ENCODE measurements at places on chromosomes 1 and 21.

DNA sequence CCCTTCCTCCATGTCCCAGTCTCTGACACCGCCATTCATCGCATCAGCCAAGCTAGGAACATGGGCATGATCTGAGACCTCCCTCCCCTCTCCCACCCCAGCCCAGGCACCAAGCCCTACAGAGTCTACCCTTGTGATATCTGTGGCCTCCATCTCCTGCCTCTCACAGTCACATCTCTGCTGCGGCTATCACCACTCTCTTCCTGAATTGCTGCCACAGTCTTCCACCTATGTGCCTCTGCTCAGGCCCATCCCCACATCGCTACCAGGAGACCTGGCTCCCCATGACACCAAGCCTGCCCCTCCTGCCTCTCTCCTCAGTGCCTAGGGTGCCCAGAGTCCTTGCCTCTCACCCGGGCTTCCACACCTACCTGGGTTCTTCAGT lies 82.7 kb upstream of the BCAR3 start:
- DNase-seq = no peak

GRCh38 chr1:51425955-51426354 lies 93.1 kb downstream of the EPS15 start:
- no peak for DNase-seq

DNA sequence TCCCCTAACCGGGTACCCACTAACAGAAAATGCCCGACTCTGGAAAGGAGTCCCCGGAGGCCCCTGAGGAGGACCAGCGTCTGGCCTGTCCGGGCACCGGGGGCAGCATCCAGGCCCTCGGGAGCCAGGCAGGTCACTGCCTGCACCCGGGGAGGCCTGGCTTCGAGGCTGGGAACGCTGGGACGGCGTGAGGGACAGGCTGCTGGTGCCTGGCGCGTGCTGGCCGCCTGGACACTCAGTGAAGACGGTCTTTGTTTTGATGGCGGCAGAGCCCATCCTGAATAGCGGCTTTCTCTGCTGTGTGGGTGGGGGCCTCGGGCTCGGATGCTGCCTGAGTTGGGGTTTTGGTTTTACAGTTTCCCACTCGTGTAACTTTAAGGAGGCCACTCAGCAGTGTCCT lies 37.6 kb downstream of the PRKCZ start:
- DNase-seq = no peak

DNA sequence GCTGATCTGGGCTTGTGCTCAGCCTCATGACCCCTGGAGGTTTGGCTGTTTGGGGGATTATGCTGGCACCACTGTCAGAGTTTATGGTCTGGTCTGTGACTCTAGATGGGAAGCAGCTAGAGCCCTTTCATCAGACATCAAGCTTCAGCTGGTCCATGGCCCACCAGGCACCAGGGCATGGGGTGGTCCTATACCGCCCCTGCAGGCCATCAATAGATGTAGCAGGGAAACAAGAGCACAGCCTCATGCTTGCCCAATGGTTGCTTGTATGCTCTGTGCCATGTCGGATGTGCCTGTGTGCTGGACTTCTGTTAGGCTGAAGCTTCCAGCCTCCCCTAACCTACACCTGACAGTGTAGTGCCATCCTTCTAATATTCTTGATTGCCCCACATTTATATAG lies 71.1 kb upstream of the CD34 start:
- no peak for DNase-seq

- DNase-seq = no peak
Measured at GRCh38 chr1:246151796-246152434, 355.2 kb downstream of the SMYD3 start.

DNA sequence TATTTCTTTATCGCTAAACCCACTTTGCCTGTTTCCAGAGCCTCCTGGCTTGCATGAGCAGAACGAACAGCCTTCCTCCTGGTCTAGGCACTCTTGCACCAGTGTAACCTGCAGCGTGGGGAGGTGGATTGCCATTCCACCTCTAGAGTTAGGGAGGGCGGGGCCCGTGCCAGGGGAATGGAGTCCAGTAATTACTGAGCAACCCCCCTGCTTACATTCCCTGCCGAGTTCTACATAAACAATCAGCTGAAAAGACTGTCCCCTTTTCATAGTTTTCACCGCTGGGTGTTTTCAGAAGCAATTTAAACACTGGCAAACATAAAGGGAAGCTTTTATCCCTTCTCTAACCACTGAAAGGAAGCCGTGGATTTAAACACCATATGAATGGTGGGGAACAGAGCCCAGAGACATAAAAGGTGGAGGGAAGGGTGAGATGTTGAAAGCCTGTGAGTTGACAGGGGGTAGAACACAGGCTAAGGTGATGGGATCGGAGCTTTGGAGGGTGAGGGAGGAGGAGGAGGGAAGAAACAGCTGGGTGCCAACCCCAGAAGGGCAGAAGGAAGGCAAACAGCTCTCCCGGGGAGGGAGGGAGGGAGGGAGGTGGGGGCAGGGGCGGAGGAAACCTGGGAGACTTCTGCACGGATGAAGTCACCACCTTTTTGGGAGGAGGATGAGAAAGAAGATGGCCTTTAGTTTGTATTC lies 68.0 kb upstream of the WDR26 start:
- DNase-seq = no peak

DNA sequence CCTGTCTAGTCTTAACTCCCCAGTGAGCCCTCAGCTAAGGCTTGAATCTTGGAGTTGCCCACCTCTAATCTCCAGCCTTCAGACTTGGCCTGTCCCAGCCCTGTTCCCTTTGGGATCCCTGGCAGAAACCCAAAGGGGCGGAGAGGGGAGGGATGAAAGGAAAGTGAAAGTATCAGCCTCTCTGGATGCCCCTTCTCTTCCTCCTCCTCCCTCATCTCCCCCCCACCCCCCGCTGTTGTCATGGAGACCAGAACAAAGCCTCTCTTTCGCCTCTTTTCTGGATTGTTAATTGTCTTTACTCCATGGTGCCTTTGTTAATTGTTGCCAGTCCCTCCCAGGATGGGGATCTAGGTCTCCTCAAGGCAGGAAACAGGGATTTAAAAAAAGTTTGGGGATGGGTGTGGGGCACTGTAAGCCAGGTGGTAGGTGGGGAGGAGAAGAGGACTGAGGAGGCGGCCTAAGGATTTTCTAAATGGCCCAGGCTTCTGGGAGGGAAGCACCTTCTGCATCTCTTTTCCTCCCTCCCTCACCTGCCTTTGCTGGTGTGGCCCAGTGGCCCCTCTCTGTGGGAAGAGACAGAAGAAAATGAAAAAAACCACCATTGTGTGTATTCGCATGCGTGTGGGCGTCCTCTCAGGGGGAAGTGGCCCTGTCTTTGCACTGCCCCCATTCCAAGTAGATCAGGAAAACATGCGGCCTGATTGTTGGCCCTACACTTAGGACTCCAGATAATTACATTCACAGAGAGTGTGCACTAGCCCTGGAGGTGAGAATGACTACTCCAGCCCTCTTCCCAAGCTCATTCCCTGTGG lies 7.5 kb upstream of the SOX13 start:
- peak; percentile 11 for DNase-seq

GRCh38 chr1:17012775-17013490 lies 1.2 kb upstream of the ATP13A2 start:
- no peak for DNase-seq

DNA sequence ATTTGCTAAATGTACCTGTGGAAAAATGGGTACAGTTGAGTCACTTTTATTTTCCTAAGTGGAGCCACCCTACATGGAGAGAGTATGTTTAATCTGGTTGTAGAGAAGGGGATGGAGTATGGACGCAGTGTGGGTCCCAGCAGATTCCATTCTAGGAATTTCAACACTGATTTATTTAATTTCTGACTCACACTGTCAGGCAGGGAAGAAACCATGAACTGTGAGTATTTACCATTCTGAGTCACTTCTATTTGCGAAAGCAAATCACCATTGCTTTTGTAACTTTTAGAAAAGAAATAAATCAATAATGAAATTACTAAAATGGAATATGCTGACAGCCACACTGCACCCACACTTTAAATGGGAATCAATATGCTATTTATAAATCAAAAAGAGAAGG lies 339.0 kb downstream of the DSCAM start:
- DNase-seq = no peak

DNA sequence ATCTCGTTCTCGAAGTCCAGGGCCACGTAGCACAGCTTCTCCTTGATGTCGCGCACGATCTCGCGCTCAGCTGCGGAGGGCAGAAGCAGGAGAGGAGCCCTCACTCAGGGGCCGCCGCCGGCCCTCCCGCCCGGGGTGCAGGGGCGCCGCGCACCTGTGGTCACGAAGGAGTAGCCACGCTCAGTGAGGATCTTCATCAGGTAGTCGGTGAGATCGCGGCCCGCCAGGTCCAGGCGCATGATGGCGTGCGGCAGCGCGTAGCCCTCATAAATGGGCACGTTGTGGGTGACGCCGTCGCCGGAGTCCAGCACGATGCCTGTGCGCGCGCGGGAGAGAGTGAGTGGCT lies 1.8 kb downstream of the ACTA1 start:
- DNase-seq = no peak

- DNase-seq = no peak
Measured at GRCh38 chr21:36733857-36734256, 34.9 kb downstream of the SIM2 start.

- DNase-seq = no peak
Measured at GRCh38 chr1:72946903-72947499, 664.7 kb upstream of the NEGR1 start.

DNA sequence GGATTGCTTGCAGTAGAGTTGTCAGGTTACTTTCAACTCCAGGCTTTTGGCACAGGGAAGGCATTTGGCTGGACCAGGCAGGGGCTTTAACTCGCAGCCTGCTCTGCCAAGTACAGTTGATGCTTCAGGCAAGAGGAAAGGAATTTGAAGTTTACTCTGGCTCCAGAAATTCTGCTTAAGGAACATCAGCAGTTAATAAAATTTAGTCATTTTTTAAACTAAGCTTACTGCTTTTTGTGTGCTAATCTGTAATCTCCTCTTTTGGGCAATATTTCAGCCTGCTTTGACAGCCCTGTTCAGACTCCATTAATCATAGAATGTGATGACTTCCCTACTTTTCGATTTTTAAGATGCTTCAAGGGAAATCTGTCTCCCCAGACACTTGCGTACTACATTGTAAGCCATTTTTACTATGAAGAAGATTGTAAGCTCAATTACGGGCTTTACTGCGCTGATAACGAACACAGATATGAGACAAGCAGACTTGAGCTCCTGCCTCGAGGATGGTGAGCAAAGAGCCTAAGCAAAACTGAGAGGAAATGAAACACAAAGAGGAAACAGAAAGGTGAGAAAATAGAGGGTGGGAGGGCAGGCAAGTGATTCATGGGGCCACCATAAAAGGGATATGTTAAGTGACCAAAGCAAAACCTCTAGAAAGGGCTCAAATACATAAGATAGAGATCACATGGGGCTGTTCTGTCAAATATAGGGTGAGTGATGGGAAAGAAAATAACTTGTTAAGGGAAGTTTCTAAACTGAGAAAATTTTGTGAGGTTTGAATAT lies 76.6 kb upstream of the VAV3 start:
- no peak for DNase-seq

DNA sequence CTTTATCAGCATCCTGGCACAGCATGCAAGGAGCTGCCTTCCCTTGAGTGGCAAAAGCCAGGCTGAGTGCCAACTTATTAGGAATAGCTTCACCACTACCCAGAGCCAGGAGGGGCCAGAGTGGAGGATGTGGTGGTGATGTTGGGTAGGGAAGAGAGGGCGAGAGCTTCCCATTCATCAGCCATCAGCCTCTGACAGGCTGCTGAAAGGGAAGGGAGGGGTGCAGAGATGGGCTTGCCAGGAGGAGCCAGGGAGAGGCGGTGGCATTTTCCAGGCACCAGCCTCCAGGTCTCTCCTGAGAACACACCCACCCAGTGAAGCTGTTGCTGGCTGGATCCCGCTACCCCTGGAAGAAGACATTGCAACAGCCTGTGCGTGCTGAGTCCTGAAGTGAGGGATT lies 168.5 kb downstream of the ACTL8 start:
- DNase-seq = no peak

- no peak for DNase-seq
Measured at GRCh38 chr1:151061704-151062103, 1.5 kb downstream of the MLLT11 start.

DNA sequence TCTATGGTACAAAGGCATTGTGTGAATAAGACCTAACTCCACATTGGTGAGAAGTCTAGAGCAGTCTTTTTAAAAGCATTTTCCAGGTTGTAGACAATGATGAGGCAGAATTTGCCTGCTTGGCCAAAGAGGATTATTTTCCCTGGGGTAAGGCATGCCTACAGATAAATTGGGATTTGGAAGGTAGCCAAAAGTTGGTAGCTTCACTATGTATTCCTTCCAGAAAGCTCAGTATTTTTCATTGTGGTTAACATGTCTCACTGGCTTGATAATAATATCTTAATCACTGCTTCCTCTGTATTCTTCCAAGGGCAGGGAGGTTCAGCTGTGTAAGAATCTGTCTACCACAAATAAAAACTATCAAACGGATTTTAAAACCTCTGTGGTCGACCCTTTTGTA lies 590.8 kb upstream of the PRMT6 start:
- no peak for DNase-seq

- DNase-seq = no peak
Measured at GRCh38 chr1:205939690-205940330, 3.4 kb downstream of the SLC26A9 start.

DNA sequence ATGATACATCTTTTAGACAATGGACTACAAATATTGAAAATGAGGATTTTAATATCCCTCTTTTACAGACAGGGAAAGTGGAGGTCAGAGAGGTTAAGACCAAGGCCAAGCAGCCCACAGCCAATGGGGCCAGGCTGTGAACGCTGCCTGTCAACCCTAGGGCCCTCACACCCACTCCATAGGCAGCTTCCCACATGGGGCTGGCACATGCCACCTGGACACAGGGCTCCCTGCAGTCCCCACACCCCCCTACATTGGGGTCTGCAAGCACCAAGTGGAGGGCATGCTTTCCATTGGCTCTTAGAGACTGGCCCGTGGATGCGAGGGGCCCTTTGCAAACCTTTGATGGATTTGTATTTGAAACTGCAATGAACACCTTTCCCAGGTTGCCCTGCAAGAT lies 348.5 kb upstream of the VAMP3 start:
- no peak for DNase-seq

DNA sequence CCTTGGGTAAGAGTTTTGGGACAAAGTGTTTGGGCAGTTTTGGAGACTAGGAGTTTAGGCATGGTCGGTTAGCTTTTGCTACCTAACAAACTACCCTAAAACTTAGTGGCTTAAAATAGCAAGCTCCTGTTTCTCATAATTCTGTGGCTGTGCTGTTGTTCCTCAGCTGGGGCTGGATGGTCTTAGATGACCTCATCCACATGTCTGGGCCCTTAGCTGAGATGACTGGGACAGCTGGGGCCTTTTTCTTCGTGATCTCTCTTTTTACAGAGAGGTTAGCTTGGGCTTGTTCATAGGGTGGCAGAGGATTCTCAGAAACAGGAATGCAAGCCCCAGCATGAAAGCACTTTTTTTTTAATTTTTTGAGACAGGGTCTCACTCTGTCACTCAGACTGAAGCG lies 6.6 kb downstream of the ATP1A4 start:
- no peak for DNase-seq

- no peak for DNase-seq
Measured at GRCh38 chr1:111450185-111450584, 921 bp downstream of the ATP5PB start.

GRCh38 chr1:231124746-231125145 lies 37.1 kb upstream of the TRIM67 start:
- no peak for DNase-seq

GRCh38 chr1:165224504-165224903 lies 132.0 kb downstream of the LMX1A start:
- DNase-seq = no peak
